SK-N-DZ (cell line): ENCODE measurements at places on chromosomes 6 and 20.

GRCh38 chr6:29626948-29627754 is 5.8 kb downstream of the GABBR1 start:
- DNase-seq: no peak

- no peak for DNase-seq
Measured at GRCh38 chr6:166916824-166917223, 39.5 kb downstream of the RNASET2 start.

DNA sequence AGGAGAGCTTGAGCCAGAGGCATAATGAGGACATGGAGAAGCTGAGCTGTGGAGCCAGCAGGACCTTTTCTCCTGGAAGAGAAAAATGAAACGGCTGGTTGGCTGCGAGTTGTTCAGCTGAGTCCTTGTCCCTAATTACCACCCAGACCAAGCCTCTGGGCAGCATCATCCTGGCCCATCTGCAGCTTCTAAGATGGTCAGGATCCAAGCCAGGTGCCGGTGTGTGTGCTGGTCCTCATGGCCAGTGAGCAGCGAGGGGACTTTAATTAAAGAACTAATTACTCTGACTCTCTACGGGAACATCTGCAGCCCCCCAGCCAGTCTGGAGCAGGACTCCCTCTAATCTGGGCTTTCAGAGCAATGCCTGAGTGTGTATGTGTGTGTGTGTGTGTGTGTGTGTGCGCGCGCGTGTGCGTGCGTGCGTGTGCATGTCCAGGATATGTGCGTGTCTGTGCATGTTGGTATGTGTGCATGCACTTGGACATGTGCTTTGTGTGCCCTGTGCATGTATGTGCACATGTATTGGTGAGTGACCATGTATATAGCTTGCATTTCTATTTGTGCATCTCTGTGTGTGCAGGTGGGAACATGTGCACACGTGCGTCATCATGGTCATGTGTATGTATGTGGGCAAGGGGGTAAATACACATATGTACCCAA is 173.9 kb downstream of the DHX35 start:
- DNase-seq: peak; percentile 76

DNA sequence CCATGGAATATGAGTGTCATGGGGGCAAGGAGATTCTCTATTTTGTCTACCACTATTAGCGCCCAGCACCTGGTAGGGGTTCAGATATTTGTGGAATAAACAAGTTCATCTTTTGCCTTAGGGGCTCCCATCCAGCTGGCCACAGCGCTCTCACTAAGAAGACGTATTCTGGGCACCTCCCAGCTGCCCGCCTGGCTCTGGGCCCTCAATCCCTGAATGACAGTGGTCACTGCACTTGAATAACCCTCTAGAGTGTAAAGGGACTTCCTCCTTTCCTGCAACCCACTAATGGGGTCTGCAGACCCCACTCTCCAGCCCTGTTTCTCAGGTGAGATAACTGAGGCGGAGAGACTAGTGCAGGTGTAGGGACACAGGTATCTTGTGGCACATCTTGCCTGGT is 36.2 kb downstream of the SNX5 start:
- no peak for DNase-seq

GRCh38 chr6:94041945-94042709 is 622.8 kb upstream of the EPHA7 start:
- DNase-seq: no peak

- DNase-seq: no peak
Measured at GRCh38 chr6:57307850-57308249, 9.6 kb upstream of the PRIM2 start.

GRCh38 chr20:24098886-24099285 is 110.3 kb upstream of the GGTLC1 start:
- no peak for DNase-seq

DNA sequence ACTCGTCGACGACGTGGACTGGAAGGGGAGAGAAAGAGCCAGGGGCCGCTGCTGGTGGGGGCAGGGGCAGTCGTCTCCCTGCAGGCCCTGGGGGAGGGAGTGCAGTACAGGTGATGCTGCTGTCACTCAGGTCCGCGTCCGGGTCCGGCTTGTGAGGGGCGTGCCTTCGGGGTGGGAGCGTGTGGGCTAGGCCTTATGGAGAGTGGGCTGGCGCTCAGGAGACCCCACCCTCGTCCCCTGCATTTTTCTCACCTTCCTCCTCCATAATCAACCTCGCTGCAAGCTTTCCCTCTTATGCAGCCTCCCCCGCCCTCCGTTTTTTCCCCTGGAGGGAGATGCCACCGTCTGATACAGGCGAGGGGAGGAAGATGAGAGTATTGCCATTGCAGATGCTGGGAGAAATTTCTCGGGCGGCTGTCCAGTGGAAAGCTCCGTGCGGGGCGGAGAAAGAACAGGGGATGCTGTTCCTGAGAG is 632 bp downstream of the PCMT1 start:
- DNase-seq: peak; percentile 88

DNA sequence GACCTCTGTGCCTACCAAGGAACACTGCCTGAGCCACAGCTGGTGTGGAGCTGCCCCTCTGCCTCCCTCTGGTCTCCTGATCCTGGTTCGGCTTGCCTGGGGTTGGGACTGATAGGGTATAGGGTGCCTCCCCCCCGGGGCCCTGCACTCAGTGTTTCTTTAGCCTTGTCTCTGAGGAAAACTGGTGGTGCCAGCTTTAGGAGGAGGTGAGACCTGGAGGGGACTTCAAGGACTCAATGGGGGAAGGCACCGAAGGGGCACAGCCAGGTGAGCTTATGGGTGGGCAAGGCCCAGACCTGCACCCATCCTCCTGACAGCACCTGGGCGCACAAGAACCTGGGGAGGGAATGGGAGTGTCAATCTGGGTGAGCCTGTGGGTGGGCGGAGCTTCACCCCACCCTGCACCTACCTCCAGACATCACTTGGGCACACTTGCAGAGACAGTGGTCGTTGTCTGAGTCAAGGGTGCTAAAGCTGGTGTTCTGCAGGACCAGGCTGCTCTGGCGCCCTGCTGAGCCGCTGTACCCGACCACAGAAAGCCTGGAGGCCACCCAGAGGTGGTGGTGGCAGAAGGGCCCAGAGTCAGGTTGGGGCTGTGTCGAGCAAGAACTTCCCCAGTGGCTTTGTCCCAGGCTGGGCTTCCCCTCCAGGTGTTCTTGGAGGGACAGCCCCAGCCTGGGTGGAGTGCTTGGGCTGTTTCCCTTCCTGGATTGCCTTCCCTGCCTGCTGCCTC is 40.5 kb downstream of the FAM110A start:
- DNase-seq: no peak

DNA sequence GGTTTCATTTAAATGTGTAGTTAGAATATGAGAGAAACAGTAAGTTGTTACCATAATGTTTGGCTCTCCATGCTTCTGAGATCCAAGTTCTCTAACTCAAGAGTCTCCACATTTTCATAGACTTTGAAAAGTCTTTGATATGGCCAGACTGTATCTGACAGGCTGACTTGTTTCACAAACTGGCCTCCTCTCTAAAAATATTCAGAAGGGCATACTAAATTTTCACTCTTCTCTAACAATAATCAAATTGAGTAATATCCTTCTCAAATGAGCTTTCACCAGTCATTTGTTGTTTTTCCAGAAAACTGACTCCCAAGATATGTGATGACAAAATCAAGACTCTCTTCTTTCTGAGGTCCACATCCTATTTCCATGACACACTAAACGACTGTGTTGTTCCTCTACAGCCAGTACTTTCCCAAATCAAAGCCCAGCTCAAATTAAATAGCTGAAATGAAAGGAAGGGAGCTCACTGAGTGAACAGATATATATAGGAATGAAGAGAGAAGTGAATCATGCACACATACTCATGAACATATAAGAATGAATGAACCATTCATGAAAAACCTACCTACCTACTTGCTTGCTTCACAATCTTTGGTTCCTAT is 15.1 kb downstream of the HIVEP2 start:
- no peak for DNase-seq
